ENCODE measurements at places on chromosomes 6 and 20.

DNA sequence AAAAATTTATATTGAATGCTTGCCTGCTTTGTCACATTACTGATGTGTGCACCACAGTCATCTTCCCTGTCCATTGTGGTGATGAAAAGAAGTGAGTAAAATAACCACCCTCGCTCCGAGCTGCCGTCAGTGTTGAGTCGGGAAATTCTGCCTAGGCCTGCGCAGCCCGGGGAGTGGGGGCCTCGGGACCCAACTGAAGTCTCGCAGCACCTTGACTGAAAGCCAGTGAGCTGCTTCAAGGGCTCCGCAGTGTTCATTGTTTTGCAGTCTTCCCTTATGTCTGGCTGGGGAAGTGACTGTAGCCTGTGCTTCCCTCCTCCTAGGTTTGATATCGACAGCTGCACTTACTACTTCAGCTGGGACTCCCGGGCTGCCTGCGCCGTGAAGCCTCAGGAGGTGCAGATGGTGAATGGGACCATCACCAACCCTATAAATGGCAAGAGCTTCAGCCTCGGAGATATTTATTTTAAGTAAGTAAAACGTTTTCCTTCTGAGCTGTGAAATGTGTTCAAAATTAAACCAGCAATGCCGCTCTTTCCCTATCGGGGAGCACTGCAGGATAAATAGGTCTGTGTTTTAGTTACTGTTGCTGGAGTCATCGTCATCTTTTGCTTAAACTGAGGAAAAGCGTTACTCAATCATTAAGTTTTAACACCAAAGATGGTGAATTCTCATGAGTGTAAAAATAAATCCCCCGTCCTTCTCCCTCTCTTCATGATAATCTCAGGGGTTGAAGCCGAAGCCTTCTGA is 32.7 kb upstream of the SLC22A1 start:
- DNase-seq, result no peak

DNA sequence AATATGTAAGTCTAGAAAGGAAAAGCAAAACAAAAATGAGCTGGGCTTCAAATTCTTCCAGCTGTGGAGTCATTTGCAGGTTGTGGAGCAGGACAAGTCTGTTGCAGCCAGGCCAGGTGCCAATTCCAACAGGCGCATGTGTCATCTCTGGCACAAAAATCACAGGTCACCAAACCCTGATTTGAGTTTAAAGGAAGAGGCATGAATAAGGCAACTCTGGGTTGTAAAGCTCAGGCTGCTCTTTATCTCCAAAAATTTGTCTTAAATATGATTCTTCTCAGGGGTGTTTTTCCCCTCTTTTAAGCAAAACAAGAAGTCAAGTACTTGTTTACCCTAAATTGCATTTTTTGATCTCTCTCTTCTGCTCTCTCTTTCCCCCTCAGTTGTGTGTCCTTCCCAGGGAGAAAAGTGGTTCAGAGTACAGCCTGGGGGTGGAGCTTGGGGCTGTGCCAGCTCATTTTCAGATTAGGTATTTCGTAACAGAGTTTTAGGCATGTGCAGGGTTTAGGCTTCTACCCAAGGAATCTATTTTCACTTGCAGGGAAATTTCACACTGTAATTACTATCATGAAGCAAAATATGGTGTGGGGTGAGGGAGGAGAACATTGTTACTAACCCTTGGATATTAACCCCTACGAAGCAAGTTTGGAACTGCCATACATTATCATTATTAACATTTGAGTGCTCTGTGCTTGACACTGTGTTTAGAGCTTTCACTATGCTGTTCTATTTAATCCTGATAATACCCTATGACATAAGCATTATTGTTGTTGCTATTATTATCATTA is 8.3 kb upstream of the NCOA3 start:
- DNase-seq, result no peak

DNA sequence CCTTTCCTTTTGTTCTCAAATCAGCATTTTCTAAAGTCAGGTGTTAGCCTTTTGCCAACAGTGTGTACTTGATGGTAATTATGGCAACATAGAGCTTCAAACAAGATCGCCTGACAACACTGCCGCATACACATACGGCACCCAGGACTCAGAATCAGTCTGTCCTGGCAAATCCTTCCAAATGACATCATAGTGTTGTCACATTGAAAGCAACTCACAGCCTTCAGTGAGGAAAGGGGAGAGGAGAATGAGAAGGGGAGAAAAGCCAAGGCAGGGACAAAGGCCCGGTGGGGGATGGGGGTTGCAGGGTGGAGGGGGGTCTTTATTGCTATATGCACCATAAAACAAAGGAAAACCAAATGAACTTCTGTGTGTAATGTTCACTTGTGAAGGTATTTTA is 65.7 kb upstream of the PTGIS start:
- DNase-seq, result no peak

- DNase-seq, result no peak
Observed at GRCh38 chr20:40016392-40016791, 672.6 kb downstream of the MAFB start.

GRCh38 chr20:16390991-16391390 is 182.3 kb downstream of the KIF16B start:
- no peak for DNase-seq

DNA sequence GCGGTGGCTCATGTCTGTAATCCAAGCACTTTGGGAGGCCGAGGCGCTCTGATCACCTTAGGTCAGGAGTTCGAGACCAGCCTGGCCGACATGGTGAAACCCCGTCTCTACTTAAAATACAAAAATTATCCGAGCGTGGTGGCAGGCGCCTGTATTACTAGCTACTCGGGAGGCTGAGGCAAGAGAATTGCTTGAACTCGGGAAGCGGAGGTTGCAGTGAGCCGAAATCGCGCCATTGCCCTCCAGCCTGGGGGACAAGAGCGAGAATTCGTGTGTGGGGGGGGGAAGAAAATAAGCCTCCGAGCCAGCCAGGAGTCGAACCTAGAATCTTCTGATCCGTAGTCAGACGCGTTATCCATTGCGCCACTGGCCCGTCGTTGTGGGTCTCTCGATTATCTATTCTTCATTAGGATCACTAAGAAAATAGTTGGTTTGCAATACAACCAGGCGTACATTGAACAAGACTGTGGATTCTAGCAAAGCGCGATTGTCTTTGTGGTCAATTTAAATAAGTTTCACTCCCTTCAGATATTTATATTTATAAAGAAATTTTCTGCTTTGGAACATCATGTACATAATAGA is 33.9 kb upstream of the PRSS16 start:
- no peak for DNase-seq

DNA sequence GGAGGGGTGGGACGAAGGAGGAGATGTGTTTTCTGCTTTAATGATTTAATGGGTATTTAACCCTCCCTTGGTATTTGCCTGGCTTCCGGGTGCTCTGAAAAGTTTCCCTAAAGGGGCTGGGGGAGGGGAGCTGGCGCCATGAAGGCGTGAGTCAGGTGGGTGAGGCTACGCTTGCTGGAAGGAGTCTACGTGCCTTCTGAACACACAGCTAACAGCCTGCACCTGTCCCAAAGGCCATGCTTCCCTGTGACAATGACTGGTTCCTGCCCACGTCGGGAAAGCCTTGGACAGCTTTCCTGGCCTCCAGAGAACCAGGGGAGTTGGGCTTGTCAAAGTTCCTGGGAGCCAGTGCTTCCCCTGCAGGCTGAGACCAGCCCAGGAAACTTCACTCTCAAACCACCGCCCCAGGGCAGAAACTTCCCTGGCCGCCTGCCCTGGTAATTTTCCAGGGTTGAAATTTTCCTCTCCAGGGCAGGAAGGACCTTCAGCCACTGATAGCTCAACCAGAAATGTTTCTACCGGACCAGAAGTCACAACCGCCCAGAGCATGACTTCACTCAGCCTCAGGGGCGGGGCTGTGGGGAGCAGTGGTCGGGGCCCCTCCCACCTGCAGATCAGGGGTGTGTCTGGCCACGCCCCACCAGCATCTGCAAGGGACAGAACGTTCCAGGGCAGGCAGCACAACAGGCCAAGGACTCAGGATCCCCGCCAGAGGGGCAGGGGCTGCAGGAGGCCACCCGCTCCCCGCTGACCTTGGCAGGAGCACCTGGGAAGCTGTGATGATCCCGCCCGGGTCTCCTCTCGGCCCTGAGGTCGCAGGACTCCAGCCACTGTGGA is 18.6 kb upstream of the SLCO4A1 start:
- DNase-seq, result peak; percentile 70

DNA sequence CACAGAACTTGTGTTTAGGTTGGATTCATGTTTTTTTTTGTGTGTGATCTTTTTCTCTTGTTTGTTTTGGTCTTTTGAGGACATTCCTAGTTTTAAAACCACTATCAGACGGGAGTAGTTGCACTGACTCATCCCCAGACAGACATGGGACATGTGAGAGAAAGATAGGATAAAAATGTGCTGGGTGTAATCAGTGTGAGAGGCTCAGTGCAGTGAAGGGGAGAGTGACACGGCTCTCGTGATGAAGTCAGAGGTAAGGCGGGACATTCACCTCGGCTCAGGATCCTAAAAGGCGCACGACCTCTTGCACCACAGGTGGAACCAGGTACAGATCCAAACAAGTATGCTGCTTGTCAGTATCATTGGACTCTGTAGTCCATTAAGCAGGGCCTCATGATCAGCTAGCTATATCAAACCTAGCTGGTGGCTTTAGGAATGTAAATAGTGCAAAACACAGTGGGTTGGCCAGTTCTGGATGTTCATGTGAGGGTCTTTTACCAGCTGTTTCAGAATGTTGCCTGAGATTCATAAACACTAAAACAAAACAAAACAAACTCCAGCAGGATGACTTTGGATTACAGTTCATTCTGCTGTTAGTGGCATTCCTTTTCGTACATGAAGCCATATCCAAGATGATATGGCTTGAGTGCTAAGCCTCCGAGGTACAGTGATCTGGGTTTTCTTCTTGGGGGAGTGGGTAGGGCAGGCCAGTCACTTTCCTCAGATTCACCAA is 18.0 kb downstream of the FOXO3 start:
- no peak for DNase-seq

Data from T1000 (cell line).